ENCODE measurements at places on chromosomes 7 and 10.

- H3K36me3 ChIP-seq: no peaks in the 10 kb centered on the region
- no peak for DNase-seq
- H3K27me3 ChIP-seq: no peaks in the 10 kb centered on the region
- no peaks in the 10 kb centered on the region for H3K4me1 ChIP-seq
- H3K27ac ChIP-seq: no peak overlapping the region
Observed at GRCh38 chr10:62506371-62506770, 132.2 kb downstream of the ZNF365 start.

DNA sequence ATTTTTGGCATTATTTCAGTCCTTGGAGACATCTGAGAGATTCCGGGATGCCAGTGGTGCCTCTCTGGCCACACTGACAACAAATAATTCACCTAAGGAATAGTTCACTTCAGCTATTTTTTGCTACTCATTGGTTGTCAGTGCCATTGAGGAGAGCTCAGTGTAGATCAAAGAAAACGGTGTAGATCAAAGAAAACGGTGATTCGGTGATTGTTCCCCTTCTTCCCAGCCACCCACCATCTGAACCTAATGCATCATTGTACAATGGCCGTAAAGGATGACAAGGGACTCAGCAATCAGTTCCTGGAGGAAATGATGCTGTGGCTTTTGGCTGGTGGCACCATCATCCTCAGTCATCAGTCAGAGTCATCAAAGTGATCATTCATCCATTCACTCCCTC, 80.6 kb downstream of the PTPRZ1 start:
- no peak overlapping the region for H3K27ac ChIP-seq
- no peaks in the 10 kb centered on the region for H3K27me3 ChIP-seq
- H3K4me3 ChIP-seq: no peak overlapping the region
- no peak for DNase-seq
- no peaks in the 10 kb centered on the region for H3K36me3 ChIP-seq

GRCh38 chr10:30346615-30347014, 2.5 kb downstream of the MTPAP start:
- no peak overlapping the region for H3K27ac ChIP-seq
- H3K36me3 ChIP-seq: no peaks in the 10 kb centered on the region
- H3K4me3 ChIP-seq: no peak overlapping the region
- no peak for DNase-seq
- H3K4me1 ChIP-seq: peaks cover 45% of the 10 kb centered on the region

DNA sequence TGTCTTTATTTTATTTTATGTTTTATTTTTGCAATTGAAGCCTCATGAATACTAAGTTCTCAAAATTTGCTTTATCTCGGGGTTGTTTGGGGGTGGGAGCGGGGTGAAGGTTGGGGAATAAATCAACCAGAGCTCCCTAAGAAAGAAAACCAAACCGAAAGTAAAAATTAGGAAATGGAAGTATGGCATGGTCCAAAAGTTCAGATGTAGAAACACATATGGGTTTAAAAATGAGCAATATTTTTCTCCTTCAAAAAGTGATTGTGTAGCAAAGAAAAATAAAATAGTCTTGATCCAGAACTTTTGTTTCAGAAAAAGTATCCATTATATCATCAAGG, 177.4 kb upstream of the PLXDC2 start:
- H3K27ac ChIP-seq: no peak overlapping the region
- no peak overlapping the region for H3K4me3 ChIP-seq

DNA sequence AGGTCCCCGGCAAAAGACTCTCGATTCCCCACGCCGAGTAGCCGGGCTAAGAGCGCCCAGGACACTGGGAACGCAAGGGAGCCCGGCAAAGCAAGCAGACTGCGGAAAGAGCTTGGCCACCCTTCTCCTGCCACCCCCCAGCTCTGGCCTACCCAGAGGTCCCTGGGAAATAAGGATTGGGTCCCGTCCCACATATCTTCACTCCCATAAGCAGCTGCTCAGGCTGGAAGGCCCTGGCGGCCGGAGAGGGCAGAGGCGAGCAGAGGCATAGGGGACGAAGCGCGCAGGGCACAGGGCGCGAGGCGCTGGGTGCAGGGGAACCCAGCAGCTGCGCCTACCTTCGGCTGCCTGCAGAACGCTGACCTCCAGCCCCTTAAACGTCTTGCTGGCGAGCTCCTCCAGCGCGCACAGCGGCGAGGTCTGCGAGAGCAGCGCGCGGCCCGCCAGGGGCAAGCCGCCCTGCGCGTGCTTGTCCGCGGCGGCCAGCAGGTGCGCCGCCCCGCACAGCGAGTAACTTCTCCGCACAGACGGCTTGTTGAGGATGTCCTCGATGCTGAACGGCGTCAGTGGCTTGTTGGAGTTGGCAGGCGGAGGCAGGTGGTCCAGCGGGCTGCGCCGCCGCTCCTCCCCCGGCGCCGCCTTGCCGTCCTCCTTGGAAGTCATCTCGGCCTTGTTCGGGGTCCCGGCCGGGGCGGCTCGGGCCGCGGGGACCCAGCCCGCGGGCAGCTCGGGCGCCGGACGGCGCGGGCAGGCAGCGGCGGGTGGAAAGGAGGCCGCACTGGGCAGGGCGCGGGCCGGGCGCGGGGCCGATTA, 904 bp downstream of the LBX1 start:
- H3K36me3 ChIP-seq: no peaks in the 10 kb centered on the region
- H3K27ac ChIP-seq: no peak overlapping the region
- H3K4me1 ChIP-seq: peaks cover 55% of the 10 kb centered on the region
- H3K27me3 ChIP-seq: peaks cover 75% of the 10 kb centered on the region

- no peak overlapping the region for H3K27ac ChIP-seq
- no peak overlapping the region for H3K4me3 ChIP-seq
- DNase-seq: no peak
- no peaks in the 10 kb centered on the region for H3K27me3 ChIP-seq
Observed at GRCh38 chr7:100367251-100367620, 6.1 kb upstream of the PILRA start.

DNA sequence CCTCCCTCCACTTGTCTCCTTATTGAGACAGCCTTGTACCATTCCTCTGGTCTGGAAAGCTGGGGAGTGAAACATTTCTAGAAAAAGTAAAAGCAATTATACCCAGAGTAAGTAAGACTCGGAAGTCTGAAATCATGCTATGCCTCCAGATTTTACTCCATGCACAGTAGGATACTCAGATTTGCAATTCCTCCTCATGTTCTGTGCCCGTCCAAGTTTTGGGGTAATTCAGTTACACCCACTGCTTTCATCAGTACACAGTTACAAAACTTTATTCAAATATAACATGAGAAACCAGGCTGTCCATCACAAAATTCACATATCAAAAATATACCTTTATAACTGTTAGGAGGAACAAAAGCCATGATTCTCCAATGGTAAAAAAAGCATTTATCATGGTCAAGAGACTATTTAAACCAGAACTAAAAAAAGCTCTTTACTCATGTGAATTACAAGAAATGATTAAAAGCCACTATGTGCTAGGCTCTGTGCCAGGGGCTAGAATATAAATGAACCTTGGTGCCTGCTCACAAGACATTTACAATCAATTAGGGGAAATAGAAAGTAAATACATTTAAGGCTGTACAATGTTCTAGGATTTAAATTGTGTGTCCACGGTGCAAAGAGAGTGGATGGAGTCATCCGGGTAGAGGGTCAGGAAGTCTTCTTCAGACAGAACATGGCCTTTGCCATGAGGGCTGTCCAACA, 320.2 kb downstream of the ELMO1 start:
- no peak overlapping the region for H3K4me3 ChIP-seq
- no peak for DNase-seq

GRCh38 chr10:84184517-84184916, 9.8 kb upstream of the CDHR1 start:
- no peak for DNase-seq
- H3K4me1 ChIP-seq: no peaks in the 10 kb centered on the region
- no peaks in the 10 kb centered on the region for H3K27me3 ChIP-seq
- H3K4me3 ChIP-seq: no peak overlapping the region
- no peak overlapping the region for H3K27ac ChIP-seq

DNA sequence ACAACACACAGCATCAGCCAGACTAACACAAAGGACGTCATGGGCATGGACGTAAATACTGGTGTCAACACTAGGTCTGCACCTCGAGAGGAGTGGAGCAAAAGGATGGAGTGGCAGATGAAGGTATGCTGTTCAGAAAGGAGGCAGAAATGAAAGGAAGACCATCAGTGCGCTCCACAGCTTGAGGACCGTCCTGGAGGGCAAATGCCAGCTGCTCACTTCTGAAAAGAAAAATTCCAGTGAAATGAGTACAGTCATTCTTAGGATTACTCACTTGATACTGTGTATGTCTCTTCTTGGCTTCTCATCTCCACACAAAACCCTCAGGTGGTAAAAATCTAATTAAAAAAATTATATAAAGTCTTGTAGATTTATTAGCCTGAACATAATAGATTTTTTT, 44.8 kb downstream of the EGFR start:
- H3K4me1 ChIP-seq: no peaks in the 10 kb centered on the region
- no peak overlapping the region for H3K4me3 ChIP-seq
- no peak overlapping the region for H3K27ac ChIP-seq
- no peaks in the 10 kb centered on the region for H3K36me3 ChIP-seq
- peaks cover 6% of the 10 kb centered on the region for H3K27me3 ChIP-seq

DNA sequence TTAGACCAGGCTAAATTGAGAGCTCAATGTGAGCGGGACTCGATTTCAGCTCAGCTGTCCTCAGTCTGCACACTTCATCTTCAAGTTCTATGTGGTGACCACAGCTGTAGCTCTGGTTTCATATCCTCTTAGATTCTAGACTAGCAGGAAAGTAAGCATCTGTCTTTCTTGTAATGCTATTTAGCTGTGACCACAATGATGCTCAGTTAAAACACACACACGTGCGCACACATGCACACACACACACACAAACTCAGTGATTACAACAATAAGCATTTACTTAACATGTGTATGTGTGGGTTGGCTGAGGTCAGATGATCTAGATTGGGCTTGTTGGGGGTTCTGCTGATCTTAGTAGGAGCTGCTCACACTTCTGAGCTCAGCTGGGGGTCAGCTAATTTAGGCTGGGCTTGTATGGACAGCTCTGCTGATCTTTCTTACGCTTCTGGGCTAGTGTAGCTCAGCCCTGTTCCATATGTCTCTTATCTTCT, 82.5 kb downstream of the ZNF365 start:
- peaks cover 6% of the 10 kb centered on the region for H3K4me1 ChIP-seq
- DNase-seq: no peak
- no peaks in the 10 kb centered on the region for H3K36me3 ChIP-seq
- no peaks in the 10 kb centered on the region for H3K27me3 ChIP-seq

- H3K27me3 ChIP-seq: no peaks in the 10 kb centered on the region
- H3K27ac ChIP-seq: no peak overlapping the region
- H3K4me3 ChIP-seq: no peak overlapping the region
- no peak for DNase-seq
- H3K4me1 ChIP-seq: no peaks in the 10 kb centered on the region
Observed at GRCh38 chr7:48419401-48419800, 248.1 kb downstream of the ABCA13 start.

All from CD4-positive, alpha-beta memory T cell (primary cell).